Inflammatory macrophage (primary cell): ENCODE measurements at places on chromosomes 4 and X.

- peak; percentile 57 for DNase-seq
Observed at GRCh38 chr4:68498413-68499007, 51.2 kb downstream of the TMPRSS11E start.

DNA sequence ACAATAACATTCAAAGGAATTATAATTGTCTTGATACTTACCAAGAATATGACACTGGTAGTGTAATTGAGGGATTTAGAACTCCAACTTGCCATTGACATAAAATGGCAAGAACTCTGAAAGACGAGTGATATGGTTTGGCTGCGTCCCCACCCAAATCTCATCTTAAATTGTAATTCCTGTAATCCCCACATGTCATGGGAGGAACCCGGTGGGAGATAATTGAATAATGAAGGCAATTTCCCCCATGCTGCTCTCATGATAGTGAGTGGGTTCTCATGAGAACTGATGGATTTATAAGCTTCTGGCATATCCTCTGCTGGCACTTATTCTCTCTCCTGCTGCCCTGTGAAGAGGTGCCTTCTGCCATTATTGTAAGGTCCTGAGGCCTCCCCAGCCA is 1536.4 kb downstream of the TECRL start:
- DNase-seq: no peak

DNA sequence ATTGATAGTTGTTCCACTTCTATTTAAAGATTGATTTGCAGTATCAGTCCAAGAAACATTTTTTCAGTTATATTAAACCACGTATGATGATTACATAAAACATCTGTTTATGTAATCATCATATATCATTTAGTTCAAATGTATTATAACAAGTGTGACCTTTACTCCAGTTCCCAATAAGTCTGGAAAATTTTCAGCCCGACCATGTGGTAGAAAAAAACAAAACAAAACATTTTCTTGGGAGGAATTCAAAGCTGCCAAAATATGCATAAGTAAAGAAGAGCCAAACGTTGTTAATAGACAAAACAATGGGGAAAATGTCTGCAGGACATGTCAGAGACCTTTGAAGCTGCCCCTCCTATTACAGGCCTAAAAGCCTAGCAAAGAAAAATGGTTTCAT is 709.1 kb downstream of the FAT4 start:
- DNase-seq: no peak

DNA sequence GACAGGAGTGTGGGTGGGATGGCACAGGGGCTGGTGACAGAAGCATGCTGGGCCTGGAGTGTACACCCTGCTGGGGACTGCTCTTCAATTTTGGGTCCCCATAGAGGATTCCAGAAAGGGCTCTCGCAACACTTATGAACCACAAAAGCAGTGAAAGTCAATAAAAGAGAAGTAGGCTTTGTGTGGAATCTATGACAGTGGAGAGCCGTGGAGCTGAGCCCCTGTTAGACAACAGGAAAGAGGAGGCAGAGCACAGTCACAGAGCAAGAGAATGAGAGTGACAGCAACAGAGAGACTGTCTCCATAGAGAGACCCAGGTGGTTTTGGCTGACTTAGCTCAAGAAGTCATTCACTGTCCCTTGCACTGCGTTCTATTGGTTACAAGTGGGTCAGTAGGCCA is 135.1 kb upstream of the ATP6AP2 start:
- DNase-seq: peak; percentile 43

DNA sequence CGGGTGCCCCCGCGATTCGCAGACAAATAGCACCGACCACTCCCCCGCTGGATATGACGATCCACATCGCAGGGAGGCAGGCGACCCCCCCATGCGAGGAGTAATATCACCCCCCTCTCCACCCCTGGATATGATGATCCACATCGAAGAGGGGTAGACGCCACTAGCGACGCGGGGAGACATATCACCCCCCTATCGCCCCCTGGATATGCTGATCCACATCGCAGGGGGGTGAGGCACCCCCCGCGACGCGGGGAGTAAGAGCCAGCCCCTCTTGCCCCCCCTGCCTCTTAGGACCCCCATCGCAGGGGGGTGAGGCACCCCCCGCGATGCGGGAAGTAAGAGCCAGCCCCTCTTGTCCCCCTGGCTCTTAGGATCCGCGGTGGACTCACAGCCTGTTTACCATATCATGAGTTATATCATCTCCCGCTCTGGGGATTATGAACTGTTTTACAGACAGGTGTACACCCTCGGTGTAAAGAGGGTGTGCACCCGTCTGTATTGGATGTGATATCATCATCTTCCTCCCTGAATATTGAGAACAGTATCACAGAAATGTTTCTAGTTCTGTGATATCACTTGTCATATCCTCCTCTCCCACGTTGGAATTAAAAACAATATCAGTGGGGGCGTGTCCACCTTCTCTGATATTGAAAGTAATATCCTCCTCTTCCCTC is 22.7 kb upstream of the DRD5 start:
- no peak for DNase-seq

GRCh38 chrX:42546800-42547199 is 231.2 kb downstream of the PPP1R2C start:
- no peak for DNase-seq

- DNase-seq: peak; percentile 48
Observed at GRCh38 chr4:107069049-107069448, 32.9 kb upstream of the DKK2 start.

DNA sequence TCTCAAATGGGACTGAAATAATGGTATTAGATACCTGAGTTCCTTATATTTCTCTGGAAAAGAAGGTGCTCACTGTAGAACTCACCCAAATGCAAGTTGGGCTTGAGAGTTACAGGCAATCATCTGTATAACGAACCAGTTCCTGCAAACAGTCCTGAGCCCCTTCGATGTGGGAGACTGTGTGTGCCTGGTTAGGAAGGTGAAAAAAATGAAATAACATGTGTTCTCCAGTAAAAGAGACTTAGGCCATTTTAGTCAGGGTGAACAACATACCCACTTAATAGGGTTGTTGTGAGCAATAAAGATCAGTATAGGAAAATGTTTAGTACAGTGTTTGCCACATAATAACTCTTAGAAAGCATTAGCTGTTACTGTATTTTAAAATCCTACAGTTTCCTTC is 23.4 kb downstream of the STIM2 start:
- no peak for DNase-seq

GRCh38 chr4:165476214-165477098 is 97.6 kb downstream of the CPE start:
- no peak for DNase-seq
